Stimulated activated CD8-positive, alpha-beta memory T cell treated with anti-CD3 and anti-CD28 coated beads, Interleukin-12 subunit alpha, Interleukin-12 subunit beta, amount 100 ng/mL, for 1 hour (primary cell): ENCODE measurements at places on chromosomes 7 and 10.

DNA sequence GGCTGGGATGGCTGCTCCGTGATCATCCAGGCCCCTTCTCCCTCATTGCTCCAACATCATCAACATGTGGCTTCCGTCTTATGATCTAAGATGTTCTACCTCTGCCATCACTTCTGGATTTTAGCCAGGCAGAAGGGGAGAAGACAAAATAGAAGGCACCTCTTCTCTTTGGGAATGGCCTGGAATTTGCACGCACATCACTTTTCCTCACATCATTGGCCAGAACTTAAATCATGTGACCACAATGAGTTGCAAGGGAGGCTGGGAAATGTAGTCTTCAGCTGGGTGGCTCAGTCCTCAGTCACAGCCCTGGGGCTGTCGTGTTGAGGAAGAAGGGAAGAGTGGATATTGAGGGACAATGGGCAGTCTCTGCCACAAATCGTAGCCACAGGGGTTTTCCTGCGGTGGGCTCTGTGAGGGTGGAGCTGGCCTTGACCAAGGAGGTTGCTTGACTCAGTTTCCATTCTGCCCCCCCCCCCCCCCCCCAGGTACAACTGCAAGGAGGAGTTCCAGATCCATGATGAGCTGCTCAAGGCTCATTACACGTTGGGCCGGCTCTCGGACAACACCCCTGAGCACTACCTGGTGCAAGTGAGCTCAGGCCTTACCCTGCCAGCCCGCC is 50.3 kb downstream of the PALD1 start:
- DNase-seq: no peak

GRCh38 chr10:78483641-78484040 is 450.0 kb downstream of the RPS24 start:
- no peak for DNase-seq

DNA sequence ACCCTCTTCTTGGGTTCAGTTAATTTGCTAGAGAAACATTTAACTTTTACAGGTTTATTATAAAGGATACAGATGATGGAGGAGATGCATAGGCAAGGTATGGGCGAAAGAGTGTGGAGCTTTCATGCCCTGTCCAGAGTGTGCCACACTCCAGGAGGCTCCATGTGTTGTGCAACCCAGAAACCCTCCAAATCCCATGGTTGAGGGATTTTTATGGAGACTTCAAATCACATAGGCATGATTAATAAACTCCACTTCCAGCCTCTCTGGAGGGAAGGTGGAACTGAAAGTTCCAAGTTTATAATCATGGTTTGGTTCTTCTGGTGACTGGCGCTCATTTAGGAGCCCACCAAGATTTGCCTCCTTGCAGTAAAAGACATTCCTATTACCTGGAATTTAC is 159.9 kb downstream of the PHTF2 start:
- DNase-seq: no peak

GRCh38 chr10:112442063-112442462 is 4.7 kb downstream of the ZDHHC6 start:
- no peak for DNase-seq

- DNase-seq: no peak
These were observed 47.8 kb upstream of the CALCR start for GRCh38 chr7:93622036-93623033.

DNA sequence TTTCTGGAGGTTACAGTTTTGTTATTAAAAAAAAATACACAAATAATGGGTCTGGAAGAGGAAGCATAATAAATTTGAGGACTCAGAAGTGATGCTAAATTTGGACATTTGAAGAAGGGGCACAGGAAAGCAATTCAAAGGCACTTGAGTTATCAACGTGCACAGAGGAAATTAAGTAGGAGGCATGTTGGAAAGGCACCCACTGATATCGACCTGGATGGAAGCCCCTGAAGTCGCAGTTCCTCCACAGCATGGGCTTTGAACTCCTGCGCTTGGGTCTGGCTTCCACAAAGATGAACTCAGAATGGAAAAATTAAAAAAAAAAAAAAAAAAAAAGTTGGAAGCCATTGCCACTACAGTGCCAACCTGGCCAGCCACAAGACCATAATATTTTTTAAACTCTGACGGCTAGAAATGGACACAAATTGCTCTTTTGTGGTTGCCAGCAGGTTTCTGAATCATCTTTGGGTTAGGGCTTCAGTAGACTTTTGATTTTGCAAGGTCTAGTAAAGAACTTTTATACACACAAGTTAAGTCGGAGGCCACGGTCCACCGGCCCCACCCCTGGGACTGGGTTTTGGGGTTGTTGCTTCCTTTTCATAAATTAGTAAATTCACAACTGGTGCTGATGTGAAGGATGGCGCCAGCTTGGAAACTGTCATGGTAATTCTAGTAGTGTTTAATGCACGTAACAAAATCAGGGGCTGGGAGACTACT is 21.6 kb downstream of the JCAD start:
- no peak for DNase-seq

DNA sequence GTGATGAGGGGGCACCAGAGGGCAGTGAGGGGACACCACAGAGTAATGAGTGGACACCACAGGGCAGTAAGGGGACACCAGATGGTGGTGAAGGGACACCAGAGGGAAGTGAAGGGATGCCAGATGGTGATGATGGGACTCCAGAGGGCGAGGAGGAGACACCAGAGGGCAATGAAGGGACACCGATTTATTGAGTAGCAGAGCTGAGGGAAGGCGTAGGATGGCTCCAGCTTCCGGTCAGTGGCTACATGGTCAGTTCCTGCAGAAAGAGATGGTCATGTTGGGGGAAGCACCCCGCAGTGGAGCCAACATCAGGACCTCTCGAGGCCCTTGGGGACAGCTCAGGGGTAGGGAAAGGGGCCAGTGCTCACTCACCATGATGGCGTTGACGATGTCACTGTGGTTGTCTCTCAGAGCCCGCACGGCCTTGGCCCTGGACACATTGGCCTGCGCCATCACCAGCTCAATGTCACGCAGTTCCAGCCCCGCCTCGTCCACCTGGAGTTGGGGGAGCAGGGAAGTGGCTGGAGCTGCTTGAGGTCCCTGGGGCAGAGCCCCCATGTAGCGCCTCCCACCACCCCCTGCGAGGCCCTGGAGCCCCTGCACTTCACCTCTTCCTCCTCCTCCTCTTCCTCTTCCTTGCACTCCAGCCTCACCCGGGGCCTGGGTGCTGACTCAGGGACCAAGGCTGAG is 8.4 kb downstream of the NACAD start:
- no peak for DNase-seq

DNA sequence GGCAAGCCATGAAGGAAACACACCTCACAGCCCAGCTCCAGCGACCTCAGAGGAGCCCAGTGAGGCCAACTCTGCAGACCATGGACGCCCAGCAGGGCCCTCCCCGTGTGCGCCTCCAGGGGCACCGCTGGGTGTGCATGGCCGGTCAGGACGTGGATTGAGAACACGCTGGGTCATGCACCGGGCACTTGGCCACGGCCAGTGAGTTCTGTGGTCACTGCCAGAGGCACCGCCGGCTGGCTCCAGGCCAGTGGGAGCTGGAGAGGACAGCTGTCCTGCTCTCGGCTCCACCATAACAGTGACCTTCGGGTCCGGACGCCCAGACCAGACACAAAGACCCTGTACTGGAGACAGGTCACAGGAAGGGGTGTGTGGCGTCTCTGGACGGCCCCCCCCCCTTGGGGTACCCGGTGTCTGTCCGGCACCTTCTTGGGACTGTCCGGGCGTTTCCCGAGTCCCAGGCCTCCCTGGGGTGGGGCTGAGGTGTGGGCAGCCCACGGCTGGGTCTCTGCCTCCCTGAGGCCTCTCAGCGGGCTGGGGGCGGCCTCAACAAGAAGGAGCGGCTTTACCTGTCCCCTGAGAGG is 50.4 kb upstream of the NKX6-2 start:
- no peak for DNase-seq

DNA sequence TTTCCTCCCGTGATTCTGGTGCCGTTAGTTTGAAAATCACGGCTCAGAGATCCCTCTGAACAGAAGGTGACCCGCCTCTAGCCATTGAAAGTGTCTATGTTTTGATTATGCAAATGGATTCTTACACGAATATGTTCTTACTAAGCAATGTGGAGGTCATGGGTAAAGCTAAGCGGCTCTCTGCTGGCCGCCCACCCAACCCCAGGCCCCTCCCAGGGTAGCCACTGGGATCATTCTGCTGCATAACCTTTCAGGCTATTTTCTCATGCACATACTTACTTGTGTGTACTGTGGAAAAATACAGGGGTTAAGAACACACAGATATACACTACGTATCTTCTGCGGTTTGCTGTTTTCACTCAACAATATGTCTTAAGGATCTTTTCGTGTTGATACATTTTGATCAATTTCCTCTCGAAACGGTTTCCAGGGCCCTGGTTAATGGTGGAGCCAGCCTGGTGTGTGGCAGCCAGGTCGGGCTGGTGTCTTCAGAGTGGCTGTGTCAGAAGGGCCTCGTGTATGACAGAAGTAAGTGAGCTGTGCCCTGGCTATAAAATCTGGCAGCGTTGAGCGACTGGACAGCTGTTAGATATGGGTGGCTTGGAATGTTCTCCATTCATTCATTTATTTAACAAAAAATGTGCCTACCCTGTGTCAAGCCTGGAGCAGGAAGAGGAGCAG is 29.9 kb downstream of the ZNF783 start:
- no peak for DNase-seq

DNA sequence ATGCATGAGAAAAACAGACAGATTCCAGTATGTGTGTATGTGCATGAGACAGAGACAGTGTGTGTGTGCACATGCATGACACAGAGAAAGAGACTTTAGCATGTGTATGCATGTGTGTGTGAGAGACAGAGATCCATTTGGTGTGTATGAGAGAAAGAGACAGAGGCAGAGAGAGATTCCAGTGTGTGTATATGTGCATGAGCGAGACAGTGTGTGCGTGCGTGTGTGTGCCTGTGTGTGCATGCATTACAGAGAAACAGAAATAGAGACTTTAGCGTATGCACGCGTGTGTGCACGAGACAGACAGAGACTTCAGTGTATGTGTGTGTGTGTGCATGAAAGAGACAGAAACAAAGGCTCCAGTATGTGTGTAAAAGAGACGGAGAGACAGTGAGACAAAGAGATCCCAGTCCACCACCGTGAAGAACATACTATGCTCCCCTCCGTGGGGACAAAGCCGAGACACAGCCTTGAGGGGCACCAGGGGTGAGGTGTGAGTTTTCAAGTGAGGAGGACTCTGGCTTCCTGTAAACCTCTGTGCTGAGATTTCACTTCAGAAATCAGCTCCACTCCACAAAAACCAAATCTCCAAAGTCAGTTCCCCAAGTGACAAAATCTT is 188.9 kb downstream of the GRID1 start:
- DNase-seq: no peak

GRCh38 chr10:75068523-75068922 is 42.9 kb upstream of the SAMD8 start:
- DNase-seq: no peak

- no peak for DNase-seq
These were observed 10.1 kb downstream of the KCNIP2 start for GRCh38 chr10:101833466-101833865.

DNA sequence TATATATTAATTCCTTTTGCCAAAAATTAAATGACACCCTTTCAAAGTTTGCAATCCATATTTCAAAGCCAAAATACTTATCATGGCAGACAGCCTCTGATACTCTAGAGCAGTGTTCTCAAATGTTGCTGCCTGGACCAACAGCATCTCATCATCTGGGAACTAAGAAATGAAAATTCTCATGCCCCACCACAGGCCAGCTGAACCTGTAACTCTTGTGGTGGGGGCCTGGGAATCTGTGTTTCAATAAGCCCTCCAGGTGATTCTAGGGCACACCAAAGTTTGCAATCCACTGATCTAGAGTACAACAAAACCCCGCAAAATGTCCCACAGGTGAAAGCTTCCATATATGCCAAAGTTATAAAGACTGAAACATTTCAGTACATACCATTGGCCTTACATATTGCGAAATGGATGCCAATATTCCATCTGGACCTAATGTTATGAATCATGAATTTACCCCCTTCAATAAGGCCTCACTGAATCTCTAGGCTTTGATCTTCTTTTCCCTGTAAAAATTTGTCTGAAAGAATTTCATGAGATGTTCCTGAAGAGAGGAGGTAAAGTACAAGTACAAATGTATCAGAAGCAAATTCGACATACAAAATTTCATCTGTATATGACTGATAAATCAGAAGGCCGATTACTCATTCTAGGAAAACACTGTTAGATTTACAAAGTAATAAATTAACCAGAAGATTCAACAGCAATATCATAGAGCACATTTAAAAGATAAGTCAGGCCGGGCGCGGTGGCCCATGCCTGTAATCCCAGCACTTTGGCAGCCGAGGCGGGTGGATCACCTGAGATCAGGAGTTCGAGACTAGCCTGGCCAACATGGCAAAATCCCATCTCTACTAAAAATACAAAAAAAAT is 25.3 kb upstream of the EPC1 start:
- DNase-seq: no peak

DNA sequence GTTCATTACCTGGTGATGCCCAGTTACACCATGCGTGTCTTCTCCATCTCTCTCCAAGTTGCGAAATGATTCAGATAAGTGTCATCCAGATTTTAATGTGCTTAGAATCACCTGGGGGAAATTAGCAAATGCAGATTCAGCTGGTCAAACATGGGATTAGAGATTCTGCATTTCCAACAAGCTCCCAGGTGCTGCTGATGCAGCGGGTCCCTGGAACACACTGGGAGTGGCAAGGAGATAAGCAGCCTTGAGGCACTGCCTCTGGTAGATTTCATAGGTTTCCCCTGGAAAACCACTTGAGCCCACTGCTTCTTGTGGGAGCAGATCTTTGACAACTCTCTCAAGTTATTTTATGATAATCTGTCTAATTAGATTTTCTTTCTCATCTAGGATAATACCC is 196.0 kb upstream of the C7orf33 start:
- no peak for DNase-seq

GRCh38 chr7:1255080-1255816 is 22.6 kb downstream of the UNCX start:
- no peak for DNase-seq

DNA sequence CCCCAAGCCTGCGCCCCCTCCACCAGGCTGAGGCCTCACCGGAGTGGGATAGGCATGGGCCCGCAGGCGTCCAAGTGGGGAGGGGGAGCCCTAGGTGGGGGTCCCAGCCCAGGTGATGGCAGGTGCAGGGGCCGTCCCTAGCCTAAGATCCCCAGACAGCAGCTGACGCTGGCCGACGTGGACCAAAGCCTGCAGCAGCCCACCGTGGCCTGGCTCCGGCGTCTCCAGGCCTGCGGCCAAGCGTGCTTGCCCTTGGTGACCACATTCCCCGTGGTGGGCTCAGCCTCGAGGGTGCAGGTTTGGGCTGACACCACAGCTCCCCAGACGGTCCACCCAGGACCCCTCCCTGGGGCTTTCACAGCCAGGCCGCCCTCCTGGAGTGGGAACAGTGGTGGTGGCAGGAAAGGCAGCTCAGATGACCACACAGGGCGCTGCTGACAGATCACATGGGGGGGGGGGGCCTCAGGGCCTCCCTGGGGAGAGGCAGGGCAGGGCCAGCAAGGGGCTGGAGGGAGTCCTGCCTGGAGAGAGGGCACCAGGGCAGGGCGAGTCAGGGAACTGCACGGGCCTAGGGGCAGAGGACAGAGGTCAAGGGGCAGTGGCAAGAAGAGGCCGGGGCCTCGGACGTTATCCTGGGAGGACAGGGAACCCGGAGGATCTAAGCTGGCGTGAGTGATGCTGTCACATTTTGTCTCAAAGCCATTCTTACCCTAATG is 767 bp upstream of the ADAM8 start:
- DNase-seq: no peak

- no peak for DNase-seq
These were observed 7.1 kb downstream of the CLCN1 start for GRCh38 chr7:143322760-143323633.
